ENCODE measurements at places on chromosomes 2 and 18. TPM values are rescaled to one million over a fixed set of nuclear protein-coding genes. Genes with fewer than 3 reads are reported as not detected.

The DYNAP gene
- not detected for total RNA-seq

The ANKRD23 gene
- 6.2 TPM for total RNA-seq

- DNase-seq, result no peak
These were observed 91.3 kb downstream of the EPHA4 start for GRCh38 chr2:221480821-221481220.

GRCh38 chr2:84717302-84717701, 163.6 kb downstream of the TRABD2A start:
- DNase-seq, result no peak

DNA sequence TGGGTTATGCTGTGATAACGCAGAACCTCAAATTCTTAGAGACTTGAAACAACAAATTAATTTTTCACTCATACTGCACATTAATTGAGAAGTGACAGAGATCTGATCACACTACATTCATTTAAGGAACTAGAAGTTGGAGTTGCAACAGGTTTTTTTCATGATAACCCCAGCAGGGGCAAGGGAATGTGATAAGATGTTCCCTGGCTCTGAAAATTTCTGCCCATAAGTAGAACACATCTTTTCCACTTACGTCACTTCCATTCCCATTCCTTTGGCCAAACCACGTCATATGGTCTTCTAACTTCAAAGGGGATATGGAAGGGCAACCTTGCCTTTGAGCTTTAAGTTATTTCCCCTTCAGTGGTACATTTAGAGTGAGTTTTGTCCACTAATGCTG, 29.7 kb upstream of the PSME4 start:
- DNase-seq, result no peak

DNA sequence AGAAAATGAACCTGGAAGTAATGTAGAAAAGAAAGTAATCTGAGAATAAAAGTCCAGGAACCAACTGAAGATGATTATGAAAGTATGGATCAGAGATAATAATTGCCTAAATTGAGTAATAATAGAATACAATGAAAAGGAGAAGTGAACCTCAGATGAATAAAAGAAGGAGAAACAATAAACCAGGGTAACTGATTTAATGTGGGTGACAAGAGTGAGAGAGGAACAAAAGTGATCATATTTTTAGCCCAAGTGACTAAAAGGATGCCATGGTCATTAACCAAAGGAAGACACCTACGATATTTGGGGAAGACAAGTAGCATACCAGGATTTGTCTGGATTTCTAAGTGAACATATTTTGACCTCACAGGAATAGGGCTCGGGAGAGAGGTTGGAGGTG, 600.6 kb downstream of the RNF144A start:
- DNase-seq, result no peak

GRCh38 chr2:153477636-153478288, 800 bp downstream of the RPRM start:
- DNase-seq, result no peak

GRCh38 chr2:168552450-168552856, 96.4 kb downstream of the CERS6 start:
- no peak for DNase-seq

DNA sequence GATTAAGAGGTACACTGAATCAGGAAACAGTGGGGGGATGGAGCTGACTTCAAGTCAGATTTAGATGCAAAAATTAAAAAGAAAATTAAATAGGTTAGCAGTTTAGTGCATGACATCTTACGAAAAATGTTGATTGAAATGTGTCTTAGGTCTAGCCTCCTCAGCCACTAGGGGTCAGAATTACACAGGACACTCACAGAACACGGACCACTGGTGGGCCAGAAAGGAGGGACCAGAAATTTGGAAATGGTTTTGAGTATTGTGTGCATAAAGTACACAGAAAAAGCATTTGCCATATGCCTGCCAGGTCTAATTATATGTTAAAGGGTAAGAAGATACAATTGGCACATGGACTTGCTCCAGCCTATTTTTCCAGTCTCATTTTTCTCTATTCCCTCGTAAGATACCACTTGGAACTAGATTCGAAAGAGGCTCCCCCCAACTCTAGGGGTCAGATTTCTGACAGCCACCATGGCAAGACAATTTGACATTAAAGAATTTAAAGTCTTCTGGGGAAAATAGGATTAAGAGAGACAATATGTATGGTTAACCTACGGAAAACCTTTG, 550.2 kb upstream of the SETBP1 start:
- DNase-seq, result peak; percentile 64

- DNase-seq, result no peak
These were observed 100.6 kb downstream of the MSH2 start for GRCh38 chr2:47503481-47504070.

GRCh38 chr2:164066095-164066494, 330.3 kb upstream of the FIGN start:
- DNase-seq, result no peak

DNA sequence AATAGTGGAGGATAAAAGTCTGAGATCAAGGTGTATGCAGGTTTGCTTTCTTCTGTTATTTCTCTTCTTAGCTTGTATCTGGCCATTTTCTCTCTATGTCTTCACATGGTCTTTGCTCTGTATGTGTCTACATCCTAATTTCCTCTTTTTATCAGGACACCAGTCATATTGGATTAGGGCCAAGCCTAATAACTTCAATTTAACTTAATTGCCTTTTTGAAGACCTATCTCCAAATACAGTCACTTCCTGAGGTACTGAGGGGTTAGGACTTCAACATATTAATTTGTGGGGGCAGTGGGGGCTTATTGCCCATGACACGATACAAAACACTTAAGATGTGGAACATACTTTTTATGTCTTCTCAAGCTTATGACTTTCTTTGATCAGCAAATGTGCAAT, 632.9 kb upstream of the CELF4 start:
- no peak for DNase-seq

DNA sequence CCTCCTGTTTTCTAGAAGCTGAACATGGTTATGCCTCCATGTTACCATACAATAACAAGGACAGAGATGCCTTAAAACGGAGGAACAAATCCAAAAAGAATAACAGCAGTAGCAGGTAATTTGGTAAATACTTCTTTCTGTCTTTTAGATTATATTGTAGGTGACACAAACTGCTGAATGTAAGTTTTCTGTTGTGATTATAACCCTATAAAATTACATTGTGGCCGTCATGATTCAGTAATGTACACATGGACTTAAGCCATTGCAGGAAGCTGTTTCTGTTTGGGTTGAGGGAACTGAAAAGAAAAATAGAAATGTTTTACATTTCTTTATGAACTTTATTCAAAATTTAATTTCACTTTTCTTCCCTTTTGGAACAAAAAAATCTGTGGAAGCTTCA, 1.2 kb downstream of the MXD1 start:
- DNase-seq, result no peak

DNA sequence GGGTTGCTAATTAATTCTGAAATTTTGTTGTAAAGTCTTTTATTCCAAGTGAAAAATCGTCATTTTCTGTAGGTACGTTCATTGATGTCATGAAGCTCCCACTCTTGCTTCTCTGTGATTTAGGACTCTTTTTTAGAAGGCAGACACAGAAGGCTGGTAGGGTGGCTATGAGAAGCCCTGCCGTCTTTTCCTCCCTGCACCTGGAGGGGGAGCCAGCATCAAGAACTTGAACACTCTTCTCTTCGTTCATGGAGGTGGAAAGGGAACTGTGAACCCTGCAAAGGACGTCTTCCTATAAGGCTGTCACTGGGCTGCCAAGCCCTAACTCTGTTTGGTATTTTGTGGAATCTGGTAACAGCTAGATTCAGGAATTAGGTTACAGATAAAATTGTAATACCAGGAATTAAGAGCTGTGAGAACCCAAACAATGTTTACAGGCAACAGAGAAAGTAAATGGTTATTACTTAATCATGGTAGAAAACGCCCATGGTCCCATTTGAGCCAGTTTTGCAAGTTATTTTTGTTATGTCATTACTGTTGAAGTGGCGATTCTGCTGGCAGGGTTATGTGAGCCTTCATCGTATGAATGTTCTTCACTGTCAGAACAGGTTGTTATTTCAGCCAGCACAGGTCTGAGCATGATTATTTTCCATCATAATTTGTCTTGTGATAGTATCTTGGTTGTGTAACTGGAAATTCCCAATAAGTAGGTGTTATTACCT, 112.2 kb downstream of the OSBPL6 start:
- peak; percentile 62 for DNase-seq

- DNase-seq, result no peak
These were observed 106.0 kb downstream of the OLA1 start for GRCh38 chr2:174142290-174142689.

DNA sequence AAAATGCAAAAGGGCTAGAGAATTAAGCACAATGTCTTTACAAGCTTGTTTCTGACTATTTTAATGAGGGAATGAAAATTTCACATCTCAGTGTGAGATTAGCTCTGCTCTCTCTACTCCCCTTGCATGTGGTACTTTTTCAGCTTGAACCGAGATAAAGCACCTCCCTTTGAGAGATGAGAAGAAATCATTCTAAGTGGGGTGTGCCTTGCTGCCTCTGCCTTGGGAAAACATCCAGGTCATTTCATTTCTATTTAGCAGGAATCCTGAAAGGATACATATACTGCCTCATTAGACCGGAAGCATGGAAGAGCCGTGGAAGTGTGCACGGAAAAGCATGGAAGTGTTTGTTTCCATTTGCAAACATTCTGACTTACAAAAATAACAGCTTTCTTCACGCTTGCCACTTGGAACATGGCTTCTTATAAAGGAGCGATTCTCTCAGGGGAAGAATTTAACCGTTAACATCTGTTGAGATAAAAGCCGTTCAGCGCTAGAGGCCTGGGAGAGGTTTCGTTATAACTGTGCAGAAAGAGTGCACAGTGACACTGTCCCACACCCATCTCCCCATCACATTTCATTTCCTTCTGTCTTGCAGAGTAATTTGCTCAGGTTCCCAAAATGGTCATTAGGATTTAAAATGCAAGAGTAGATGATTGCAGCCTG, 16.7 kb downstream of the NOSTRIN start:
- no peak for DNase-seq

GRCh38 chr2:50529600-50530218, 502.2 kb downstream of the NRXN1 start:
- DNase-seq, result peak; percentile 48

- DNase-seq, result no peak
These were observed 300.7 kb downstream of the TCF4 start for GRCh38 chr18:55287149-55287806.

- no peak for DNase-seq
These were observed 131.1 kb downstream of the FMNL2 start for GRCh38 chr2:152466041-152466440.
